Renal cortical epithelial cell (primary cell): ENCODE measurements at places on chromosomes 12 and 14. TPM values are rescaled to one million over a fixed set of nuclear protein-coding genes. Genes with fewer than 3 reads are reported as not detected.

CLEC7A gene
- total RNA-seq, result 0.05 TPM in 1 of 2 replicates, not detected in the other

CLEC1A gene
- total RNA-seq, result not detected in 2 replicates

- no peak for DNase-seq
Observed at GRCh38 chr14:51993285-51993920, 4.1 kb downstream of the RTRAF start.

DNA sequence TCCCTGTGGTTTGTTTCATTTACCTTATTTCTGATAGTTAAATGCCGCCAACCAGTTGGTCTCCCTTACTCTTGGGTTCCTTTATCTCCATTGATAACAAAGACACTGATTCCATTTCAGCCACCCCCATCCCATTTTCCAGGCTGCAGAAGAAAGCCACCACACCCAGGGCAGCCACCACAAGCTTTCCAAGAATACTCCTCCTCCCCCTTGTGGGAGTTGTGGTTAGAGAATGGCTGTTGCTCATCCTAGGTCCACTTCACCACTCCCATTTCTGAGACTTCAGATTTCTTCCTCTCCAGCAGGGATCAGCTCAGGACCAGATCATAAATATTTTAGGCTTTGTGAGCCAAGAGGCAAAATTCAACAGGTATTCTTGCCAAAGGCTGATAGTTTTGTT is 73.9 kb downstream of the ANO4 start:
- peak; percentile 46 for DNase-seq

DNA sequence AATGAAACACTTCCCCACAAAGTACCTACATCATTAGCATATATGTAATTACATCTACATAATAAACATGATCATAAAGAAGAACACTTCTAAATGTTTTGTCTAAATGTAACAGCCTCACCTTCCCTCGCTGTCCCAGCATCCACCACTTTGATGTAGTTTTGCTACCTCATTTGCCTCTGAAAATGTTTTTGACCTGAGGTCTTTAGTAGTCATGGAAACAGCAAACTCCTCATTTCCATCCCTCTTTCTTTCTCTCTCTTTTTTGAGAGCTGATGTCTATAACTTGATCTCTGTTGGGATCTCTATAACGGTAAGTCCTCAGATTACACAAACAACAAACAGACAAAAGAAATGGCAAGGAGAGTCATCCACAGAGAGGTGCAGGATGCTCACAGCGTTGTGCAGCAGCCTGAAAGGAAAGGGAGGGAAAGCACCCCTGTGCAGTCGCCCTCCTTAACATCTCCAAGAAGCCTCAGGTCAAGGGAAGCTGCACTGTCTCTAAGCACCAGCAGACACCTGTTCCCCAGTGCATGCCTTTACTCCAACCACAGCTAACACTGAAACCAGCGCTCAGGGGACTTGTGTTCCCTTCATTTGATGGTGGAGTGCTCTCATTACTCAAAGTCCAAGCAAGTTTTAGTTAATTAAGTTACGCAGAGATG is 268.7 kb downstream of the TMEM132D start:
- no peak for DNase-seq

DNA sequence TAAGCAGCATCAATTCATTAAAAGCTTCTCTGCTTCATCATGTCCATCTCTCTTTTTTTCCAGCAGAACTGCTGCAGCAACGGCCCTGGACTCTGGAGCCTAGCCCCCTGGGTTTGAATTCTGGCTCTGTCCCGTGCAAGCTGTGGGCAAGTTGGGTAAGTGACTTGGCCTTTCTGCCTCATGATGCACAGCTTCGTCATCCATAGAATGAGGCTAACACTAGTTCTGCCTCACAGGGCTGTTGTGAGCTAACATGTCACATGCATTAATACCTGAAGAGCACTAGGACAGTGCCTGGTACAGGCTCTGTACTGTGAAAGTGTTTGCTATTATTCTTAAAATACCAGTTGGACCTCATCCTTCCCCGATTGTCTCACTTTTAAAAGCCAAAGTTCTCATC is 4.2 kb downstream of the KRT82 start:
- DNase-seq, result no peak

- peak; percentile 29 for DNase-seq
Observed at GRCh38 chr14:99930420-99931274, 134.6 kb upstream of the EVL start.
